ENCODE measurements at places on chromosomes 5 and 9. TPM values are rescaled to one million over a fixed set of nuclear protein-coding genes. Genes with fewer than 3 reads are reported as not detected.

Gene SPATA31D4
- total RNA-seq = not detected

Gene TPM2
- total RNA-seq = 10.6 TPM

DNA sequence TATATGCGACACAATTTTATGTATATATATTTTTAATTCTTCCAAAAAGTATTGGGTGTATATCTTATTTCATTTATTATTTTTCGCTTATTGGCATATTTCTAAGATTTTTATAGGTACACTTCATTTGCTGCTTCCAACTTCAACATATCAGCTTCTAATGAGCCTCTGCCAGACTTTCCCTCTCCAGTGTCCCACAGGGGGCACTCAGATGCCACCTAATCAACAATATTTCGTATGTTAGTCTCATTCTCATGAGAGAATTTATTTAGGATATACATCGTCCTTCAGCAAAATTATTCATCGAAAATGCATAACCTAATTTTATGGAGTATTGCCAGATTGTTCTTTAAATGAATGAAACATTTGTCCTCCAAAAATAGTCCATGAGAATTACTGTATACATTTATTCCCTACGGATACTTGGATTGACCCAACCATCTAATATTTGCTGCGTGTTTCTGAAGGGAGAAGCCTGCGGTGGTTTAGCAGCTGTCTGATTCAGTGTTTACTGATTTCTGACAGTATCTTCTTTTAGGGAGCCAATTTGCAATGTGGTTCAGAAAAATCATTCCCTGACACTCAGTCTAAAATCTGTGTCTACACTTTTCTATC, 100.6 kb upstream of the SELENOP start:
- no peak for DNase-seq

- DNase-seq = no peak
Observed at GRCh38 chr9:86531273-86531970, 177.2 kb upstream of the TUT7 start.

Data from cerebellum (tissue), 4 donors.